ENCODE measurements at places on chromosomes 5 and 9. TPM values are rescaled to one million over a fixed set of nuclear protein-coding genes. Genes with fewer than 3 reads are reported as not detected.

DNA sequence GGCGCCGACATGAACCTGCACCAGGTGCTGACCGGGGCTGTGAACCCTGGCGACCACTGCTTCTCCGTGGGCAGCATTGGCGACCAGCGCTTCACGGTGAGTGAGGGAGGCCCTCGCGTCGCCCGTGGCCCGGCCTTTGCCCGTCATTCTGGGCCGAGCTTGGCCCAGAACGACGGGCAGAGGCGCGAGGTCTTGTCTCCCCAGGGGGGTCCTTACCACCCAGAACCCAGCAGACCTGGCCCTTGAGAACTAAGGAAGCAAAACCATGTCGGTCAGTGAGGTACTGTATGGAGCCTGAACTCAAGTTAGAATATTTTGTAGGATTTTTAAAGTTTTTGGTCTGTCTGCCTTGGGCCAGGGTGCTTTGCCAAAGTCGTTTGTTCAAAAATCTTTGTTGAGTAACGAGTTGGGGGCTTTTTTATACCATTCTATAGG is 691 bp downstream of the DMXL1 start:
- no peaks in the 10 kb centered on the region for H3K36me3 ChIP-seq
- no peak for DNase-seq
- H3K27ac ChIP-seq, result peak overlapping the region; percentile 92

GRCh38 chr5:55172937-55173686 is at the start of gene CDC20B:
TSS of gene CDC20B (minus strand) at chr5:55173177. CDS start at chr5:55173000, 177 bp downstream.
- no peak for DNase-seq
- peaks cover 32% of the 10 kb centered on the region for H3K4me1 ChIP-seq
- no peaks in the 10 kb centered on the region for H3K36me3 ChIP-seq
- H3K4me3 ChIP-seq, result peak within 1 kb of the TSS; percentile 56
- no peak within 1 kb of the TSS for H3K27ac ChIP-seq
- H3K27me3 ChIP-seq, result peaks cover 61% of the 10 kb centered on the region

DNA sequence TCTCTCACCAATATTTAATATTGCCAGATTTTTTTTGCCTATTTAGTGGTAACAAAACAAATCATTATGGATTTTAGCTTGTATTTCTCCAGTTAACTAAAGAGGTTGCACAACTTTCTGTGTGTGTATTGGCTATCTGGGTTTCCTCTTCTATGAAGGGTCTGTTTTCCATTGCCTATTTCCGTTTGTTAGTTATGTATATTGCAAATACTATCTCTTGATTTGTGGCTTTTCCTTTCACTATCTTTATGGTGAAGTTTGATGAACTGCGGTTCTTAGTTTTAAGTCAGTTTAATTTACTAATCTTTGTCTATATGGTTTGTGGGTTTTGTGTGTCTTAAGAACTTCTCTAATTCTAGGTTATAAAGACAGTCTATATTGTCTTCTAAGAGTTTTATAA is 136.3 kb downstream of the CEP120 start:
- no peak for DNase-seq
- no peak overlapping the region for H3K4me3 ChIP-seq
- H3K27me3 ChIP-seq, result peaks cover 32% of the 10 kb centered on the region
- H3K4me1 ChIP-seq, result peaks cover 3% of the 10 kb centered on the region
- no peak overlapping the region for H3K27ac ChIP-seq
- H3K36me3 ChIP-seq, result no peaks in the 10 kb centered on the region

Gene CEP120
- total RNA-seq, result 13.5 TPM

DNA sequence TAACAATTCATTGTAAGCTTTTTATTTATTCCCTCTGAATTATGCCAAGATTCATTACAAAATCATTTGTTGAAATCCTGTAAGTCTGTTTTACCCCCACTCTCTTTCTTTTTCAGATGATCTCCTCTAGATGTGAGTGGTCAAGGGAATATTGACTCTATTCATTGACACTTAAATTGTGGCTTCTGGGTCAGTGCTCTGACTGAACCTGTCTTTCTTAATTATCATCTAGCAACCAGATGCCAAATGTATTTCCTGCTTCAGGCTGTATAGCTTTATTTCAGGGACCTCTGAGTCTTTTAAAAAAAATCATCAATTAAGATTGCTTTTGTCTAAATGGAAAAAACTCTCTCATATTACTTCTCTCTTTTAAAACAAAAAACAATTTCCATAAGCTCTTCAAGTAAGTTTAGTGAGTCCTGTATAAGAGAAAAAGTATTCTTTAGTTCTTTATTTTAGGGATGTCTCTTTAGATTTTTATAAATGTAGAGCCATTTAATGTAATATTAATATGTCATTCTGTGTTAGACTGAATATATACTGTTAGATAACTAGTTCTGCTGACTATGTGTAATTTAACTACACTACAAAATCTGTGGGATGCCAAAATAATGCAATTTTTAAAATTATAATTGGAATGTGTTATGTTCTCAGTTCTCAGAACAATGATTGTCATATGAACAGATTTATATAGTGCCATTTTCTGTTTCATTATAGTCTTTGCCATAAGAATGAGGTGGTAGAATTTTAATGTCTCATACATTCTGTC is 645.8 kb upstream of the EDIL3 start:
- no peaks in the 10 kb centered on the region for H3K4me1 ChIP-seq
- no peak overlapping the region for H3K27ac ChIP-seq
- no peak overlapping the region for H3K4me3 ChIP-seq
- no peaks in the 10 kb centered on the region for H3K27me3 ChIP-seq

DNA sequence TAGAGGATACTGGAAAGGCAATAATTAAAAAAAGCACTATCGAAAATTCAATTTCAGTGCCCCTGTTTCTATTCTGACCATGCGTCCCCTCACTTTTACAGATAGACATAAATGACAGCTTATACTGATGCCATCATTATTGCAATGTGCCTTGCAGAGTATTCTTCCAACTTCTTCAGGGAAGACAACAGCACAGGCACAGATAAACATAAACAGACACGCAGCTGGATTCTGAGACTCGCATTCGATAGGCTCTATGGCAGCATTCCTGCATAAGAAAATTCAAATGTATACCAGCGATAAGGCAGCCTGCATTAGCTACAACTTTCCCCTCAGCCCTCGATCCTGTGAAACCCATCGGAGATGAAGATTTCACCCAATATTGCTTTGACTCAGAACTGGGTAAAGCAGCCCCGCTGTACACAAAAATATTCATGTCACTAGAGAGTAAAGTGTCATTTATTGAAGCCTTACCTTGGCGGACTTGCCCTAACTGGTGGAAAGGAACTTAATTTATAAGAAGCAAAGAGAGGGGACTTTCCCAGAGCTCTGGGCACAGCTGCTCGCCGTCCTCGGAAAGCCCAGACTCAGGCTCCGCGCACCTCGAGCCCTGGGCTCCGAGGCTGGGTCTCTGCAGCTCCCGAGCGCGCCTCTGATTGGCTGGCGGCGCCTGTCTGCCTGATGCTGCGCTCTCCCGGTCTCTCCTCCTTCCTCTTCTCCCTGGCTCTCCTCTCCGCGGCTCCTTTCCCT is at the start of gene CDH18:
TSS of gene CDH18 (minus strand) at position 589 of the 750 bp plus-strand sequence. CDS start 149,214 bp downstream, outside the sequence.
- peaks cover 3% of the 10 kb centered on the region for H3K27me3 ChIP-seq
- peak within 1 kb of the TSS; percentile 24 for H3K4me3 ChIP-seq
- H3K36me3 ChIP-seq, result no peaks in the 10 kb centered on the region

DNA sequence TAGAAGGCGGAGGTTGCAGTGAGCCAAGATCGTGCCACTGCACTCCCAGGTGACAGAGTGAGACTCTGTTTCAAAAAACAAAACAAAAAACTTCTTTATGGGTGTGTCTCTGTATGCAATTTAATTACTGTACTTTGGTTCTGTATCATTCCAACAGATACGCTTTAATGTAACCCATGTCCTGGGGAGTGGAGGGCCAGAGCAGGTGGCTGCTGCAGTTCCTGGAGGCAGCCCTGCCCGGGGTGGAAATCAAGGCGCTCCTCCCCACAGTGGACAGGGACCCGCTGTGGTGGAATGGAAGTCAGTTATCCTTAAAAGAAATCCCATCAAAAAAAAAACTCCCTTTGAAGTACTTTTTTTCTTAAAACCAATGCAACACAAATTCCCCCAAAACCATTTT is 1.9 kb downstream of the DAP start:
- no peak overlapping the region for H3K27ac ChIP-seq
- H3K4me1 ChIP-seq, result peaks cover 48% of the 10 kb centered on the region
- DNase-seq, result no peak
- H3K4me3 ChIP-seq, result no peak overlapping the region
- H3K36me3 ChIP-seq, result peaks cover 10% of the 10 kb centered on the region

GRCh38 chr9:72574156-72574810 is 52.9 kb downstream of the TMC1 start:
- no peak overlapping the region for H3K4me3 ChIP-seq
- no peaks in the 10 kb centered on the region for H3K36me3 ChIP-seq
- H3K27ac ChIP-seq, result no peak overlapping the region
- H3K4me1 ChIP-seq, result peaks cover 32% of the 10 kb centered on the region
- DNase-seq, result no peak

Gene KLHL9
- total RNA-seq, result 17.2 TPM

DNA sequence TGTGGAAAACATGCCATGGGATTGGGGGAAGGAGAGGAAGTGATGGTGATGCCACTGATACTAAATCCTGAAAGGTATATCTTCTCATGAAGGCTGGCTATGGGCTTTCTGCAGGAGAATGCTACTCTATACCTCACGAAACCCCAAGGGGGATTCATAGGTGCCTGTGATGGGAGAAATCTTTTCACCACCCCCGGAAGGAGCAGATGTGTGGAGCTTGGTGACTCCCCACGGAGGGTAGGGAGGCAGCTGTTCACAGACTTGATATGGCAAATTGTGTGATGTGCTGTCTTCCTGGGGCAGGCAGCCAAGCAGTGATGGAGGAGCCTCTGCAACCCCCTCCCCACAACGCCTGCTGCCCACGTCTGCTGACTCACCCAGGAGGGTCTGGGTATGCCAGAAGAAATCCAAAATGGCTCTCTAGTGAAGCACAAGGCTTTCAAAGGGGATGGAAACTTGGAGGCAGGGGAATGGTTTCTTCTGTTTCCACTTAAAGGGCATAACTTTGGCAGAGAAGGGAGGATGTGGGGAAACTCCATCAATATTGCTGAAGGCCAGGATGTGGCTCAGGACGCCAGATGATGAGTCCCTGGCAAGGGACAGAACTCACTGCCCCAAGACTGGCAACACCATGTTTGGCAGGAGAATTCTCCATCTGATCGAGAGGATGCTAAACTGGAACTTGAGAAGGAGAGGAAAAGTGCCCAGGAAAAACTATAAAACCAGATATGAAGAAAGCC is 188.3 kb downstream of the GABBR2 start:
- no peaks in the 10 kb centered on the region for H3K4me1 ChIP-seq
- no peak overlapping the region for H3K27ac ChIP-seq
- no peaks in the 10 kb centered on the region for H3K36me3 ChIP-seq
- H3K4me3 ChIP-seq, result no peak overlapping the region

Gene PKD2L2
- not detected for total RNA-seq

- no peaks in the 10 kb centered on the region for H3K4me1 ChIP-seq
- no peak overlapping the region for H3K27ac ChIP-seq
- no peaks in the 10 kb centered on the region for H3K27me3 ChIP-seq
- no peaks in the 10 kb centered on the region for H3K36me3 ChIP-seq
Measured at GRCh38 chr5:116939641-116940040, 365.0 kb upstream of the SEMA6A start.

DNA sequence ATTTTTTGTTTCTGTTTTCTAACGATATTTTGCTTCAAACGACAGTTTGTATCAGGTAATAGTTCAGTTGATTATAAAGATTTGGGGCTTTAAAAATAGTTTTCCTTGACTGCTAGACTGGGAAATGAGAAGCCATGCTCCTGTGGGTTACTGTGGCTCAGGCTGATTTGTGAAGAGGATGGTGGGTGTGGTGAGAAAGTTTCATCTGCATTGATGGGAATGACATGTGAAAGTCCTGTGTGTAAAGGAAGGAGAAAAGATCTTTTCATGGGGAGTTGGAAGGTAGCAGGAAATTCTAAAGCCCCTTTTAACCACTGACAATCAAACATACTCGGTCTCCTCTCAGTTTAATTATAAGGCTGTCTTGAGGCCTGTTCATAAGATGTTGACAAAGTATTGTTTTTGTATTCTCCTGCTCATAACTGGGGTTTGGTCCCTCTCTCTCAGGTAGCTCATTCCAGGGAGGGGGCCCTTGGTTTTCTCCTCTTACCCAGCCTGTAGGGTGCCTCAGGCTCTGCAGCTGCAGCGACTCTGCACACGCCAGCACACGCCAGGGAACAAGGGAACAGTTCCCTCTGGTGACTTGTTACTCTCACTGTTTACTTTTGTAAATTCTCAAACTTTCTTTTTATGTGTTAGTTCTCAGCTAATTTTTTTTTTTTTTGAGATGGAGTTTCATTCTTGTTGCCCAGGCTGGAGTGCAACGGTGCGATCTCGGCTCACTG is 91.6 kb downstream of the CARTPT start:
- no peaks in the 10 kb centered on the region for H3K27me3 ChIP-seq
- no peak overlapping the region for H3K27ac ChIP-seq
- peaks cover 11% of the 10 kb centered on the region for H3K4me1 ChIP-seq
- DNase-seq, result no peak

Gene SLC36A3
- total RNA-seq, result not detected

DNA sequence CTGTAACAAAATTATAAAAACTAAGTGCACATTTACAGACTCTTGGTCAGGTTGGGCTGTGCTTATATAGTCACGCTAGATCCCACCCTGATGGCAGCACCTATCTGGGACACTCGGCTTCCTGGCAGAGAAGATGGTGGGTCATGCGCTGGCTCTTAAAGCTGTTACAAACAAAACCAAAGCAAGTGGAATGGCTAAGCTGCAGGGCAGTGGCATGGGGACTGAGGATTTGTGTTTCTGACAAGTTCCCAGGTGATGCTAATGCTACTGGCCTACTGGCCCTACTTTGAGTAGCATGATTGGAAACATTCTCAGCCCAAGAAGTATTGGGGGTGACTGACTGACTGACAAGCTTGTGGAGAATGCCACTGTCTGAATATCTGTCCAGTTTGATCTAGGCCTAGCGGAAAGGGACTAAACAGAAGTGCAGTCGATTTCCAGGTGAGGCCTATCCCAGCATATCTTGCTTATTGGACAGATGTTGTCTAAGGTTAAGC is 8.3 kb downstream of the BTF3 start:
- H3K36me3 ChIP-seq, result peaks cover 51% of the 10 kb centered on the region
- no peaks in the 10 kb centered on the region for H3K27me3 ChIP-seq
- H3K4me1 ChIP-seq, result no peaks in the 10 kb centered on the region
- no peak overlapping the region for H3K4me3 ChIP-seq
- H3K27ac ChIP-seq, result no peak overlapping the region
- DNase-seq, result no peak

Gene FREM1
- total RNA-seq, result 1.1 TPM

Gene ZNF608
- total RNA-seq, result 11.3 TPM

DNA sequence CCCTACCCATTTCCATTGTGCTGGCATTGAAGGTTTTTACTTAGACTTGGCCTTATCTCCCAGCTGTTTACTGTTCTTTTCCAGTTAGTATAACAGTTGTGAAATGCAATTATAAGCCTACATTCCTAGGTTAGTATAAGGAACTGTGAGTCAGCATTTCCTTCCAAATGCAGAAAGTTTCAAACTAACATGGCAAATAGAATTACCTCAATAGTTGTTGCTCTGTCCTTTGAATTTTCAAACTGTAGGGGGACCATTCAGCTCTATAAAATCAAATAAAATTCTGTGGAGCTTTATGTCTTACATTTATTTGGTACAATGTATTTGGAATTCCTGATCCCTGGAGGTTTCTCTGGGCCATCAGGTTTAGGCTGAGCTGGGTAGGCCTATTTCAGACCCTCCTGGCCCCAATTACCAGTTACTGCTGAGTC is 47.2 kb downstream of the ARHGEF28 start:
- peaks cover 17% of the 10 kb centered on the region for H3K4me1 ChIP-seq
- H3K27me3 ChIP-seq, result no peaks in the 10 kb centered on the region
- no peaks in the 10 kb centered on the region for H3K36me3 ChIP-seq
- DNase-seq, result no peak

- H3K4me3 ChIP-seq, result no peak overlapping the region
- H3K27me3 ChIP-seq, result no peaks in the 10 kb centered on the region
- H3K36me3 ChIP-seq, result no peaks in the 10 kb centered on the region
- no peaks in the 10 kb centered on the region for H3K4me1 ChIP-seq
- no peak overlapping the region for H3K27ac ChIP-seq
Measured at GRCh38 chr5:39450487-39450886, 25.7 kb upstream of the DAB2 start.

Gene C5orf63
- total RNA-seq, result 9.5 TPM

- H3K27me3 ChIP-seq, result no peaks in the 10 kb centered on the region
Measured at GRCh38 chr5:156354571-156354970, 27.6 kb downstream of the SGCD start.
